ENCODE measurements at places on chromosomes 3 and 15.

DNA sequence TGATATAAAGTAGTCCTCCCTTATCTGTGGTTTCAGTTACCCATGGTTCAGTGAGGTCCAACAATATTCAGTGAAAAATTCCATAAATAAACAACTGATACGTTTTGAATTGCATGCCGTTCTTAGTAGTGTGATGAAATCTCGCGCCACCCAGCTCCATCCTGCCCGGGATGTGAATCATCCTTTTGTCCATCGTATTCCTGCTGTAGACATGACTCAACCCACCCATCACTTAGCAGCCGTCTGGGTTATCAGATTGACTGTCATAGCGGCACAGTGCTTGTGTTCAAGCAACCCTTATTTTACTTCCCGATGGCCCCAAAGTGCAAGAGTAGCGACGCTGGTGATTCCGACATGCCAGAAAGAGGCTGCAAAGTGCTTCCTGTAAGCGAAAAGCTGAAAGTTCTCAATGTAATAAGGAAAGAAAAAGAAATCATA lies 48.0 kb upstream of the MEX3B start:
- no peak for DNase-seq

- DNase-seq = no peak
These were observed 278.9 kb downstream of the KLF13 start for GRCh38 chr15:31605467-31605931.

- no peak for DNase-seq
These were observed 230.2 kb upstream of the ADAMTS9 start for GRCh38 chr3:64917914-64918453.

GRCh38 chr3:17077606-17078005 lies 192.9 kb downstream of the PLCL2 start:
- DNase-seq = no peak

DNA sequence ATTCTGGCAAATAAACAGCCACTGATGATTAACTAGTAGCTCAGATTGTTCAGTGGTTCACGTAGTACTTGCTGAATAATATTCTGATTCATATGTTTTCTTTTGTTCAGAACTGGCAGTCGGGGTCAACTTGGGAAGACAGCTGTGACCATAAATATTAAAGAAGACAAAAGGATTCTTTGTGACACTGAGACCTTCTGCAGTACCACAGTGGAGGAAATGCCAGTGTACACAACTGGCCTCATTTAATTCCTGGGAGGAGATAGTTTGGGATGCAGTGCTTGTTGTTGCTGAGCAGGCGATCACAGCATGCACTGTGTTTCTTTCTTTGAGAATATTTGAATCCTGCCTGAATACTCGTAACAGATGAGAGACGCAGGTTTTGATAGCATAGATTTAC lies 26.7 kb upstream of the MCF2L2 start:
- no peak for DNase-seq

GRCh38 chr15:42704492-42704926 lies 32.4 kb downstream of the CDAN1 start:
- DNase-seq = peak; percentile 65

DNA sequence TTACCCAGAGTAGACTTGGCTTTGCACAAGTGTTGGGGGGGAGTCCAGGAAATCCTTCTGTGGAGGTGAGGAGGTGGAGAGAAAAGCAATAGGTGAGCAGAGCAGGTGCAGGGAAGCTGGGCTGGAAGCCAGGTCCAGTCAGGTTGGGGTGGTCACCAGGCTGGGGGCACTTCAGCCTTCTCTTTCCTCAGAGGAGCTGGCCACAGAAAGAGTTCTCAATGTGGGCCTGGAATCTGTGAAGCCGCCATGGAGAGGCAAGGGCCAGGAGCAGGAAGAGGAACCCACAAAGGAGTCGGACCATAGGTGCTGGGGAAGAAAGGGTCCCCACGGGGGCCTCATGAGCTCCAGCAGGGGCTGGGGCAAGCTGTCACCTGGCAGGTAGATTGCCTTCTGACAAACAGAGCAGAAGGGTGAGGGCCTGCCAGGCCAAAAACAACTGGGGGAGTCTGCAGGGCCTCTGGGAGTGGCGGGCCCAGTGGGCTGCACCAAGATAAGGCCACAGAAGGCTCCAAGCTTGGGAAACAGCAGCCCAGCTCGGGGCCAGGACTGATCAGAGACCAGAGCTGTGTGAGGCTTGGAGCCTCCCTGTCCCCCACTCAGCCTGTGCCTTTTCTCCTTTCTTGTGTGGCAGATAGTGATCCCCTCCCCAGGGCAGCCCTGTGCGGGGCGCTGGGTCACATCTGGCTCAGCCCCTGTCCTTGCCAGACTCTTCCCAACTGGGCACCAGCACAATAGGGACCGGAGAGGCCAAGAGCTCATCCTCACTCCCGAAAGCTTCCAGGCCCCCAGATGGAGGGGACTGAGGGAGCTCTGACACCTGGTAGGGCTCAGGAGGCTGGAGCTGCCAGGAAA lies 53.0 kb upstream of the FGD5 start:
- no peak for DNase-seq

DNA sequence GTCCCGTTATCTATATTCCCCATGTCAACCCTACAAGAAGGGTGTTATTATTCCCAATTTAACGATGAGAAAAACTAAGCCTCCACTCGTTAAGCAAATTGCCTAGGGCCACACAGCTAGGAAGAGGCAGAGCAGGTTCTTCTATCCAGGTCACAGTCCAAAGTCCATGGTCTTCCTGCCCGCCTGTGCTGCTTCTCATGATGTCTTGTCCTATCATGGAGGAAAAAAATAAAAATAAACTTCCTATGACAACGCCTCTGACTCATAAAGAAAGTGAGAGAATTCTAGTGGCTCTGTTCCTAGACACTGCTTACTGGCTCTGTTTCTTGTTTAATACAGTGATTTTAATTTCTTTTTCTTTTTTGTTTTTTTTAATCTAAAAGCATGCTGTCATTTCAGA lies 9.7 kb downstream of the COL8A1 start:
- no peak for DNase-seq

- DNase-seq = no peak
These were observed 43.5 kb upstream of the ALCAM start for GRCh38 chr3:105323274-105323599.

- DNase-seq = no peak
These were observed 703.0 kb upstream of the ZNF385D start for GRCh38 chr3:22453906-22454535.

GRCh38 chr3:181921220-181921619 lies 209.5 kb downstream of the SOX2 start:
- DNase-seq = no peak

DNA sequence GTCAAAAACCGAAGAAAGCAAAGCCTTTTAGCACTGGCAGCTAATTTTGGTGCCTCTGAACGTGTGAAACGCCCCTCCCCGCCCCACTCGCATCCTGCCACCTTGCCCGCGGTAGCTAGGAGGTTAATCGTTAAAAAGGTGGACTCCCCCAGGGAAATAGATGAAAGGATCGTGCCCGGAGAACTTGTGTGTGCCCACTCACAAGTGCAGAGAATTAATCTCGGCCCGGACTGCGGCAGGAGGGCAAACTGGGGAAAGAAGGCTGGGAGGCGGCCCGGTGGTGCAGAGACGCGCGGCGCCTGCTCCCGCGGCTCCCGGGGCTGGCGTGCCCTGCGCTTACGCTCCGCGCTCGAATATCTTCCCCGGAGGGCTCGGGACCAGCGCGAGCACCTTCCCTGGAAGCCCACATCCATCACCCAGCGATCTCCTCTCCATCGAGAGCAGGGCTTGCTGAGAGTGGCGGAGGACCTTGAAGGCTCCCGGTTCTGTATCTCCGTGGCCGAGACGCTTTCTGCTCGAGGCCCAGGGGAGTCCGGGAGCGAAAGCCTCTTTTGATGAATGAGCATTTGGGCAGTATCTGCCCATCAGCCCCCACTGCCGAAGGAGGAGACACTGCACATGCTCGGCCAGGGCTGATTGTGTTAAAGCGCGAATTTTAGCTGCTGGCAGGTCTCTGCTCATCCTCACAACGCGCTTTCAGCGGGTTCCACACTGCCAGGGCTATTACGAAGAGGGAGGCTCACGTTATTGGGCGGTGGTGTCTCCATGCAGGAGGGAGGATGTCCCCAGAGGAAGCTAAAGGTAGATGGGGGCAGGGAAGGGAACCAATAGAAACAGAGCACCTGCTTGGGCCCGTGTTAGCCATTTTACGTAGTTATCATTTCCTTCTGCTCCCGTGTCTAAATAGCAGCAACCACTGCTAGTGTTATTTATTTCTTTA lies 1.3 kb upstream of the SPTSSB start:
- DNase-seq = no peak

GRCh38 chr3:133792171-133792763 lies 13.3 kb upstream of the SRPRB start:
- DNase-seq = no peak

DNA sequence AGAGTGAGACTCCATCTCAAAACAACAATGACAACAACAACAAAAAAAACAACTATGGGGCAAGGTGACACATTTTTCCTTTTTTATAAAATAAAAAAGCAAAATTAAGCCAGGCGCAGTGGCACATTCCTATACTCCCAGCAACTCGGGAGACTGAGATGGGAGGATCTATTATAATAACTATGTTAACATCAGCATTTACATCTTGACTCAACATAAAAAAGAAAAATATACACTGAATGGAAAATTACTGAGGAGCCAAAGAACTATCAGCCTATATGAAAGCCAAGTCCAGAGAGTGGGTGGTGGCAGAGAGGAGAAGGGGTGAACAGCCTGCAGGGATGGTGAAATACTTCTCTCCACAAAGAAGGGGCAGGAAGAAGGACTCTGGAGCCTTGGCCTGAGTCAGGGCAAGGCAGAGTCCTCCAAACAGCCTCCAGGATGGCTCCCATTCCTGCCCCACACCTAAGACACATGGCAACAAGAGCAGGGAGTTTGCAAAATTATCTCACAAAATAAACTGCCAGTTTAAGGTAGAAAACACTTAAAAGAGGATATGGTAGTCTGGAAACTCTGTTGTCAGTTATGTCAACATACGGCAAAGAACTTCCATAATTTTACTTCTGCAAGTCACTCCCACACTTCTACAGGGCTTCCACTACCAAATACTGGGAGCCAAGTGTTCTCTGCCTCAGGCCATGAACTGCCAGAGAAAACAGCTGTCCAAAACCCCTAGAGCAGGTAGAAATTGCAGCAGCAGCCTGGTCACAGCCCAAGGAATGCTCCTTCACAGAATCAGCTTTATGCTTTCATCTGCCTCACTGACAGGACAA lies 25.9 kb downstream of the HSPBAP1 start:
- DNase-seq = no peak

- peak; percentile 66 for DNase-seq
These were observed 32.2 kb upstream of the FMN1 start for GRCh38 chr15:33226559-33227181.

DNA sequence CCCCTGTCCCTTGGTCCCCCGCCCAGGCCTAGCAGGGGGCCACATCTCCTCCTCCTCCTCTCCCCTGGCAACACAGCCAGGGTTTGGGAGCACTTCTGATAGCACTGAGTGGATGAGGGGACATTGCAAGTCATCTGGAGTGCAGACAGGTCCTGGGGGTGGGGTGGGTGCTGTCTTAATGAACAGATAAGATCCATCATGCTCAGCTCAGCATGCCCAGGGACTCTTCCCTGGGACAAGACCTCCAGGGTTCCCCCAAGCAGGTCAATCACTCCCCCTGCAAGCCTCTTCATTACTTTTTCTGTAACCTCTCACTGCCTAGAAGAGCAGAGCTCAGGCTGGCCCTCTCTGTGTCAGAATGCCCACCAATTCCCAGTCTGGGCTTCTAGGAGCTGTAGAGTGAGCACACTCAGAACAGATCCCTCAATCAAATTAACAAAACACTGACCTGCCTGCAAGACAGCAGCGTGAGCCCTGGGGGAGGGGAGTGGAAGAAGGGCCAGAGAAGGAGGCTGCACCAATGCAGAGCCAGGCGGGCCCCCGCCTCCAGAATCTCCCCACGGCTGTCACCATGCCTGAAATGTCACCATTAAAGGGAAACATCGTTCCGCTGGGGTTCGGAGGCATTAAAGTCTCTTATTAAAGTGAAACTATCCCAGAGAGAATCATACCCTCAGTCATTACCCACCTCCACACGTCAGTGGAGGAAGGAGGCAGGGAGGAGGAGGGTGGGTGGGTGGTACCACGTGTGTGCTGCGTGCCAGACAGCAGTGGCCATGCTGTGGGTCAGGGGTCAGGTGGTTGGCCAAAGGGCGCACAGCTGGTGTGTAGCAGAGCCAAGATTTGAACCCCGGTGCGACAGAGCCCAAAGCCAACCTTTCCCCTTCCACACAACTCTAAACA lies 114.7 kb upstream of the LINGO1 start:
- no peak for DNase-seq

- no peak for DNase-seq
These were observed 83.2 kb downstream of the NFKBIZ start for GRCh38 chr3:101932326-101933068.

DNA sequence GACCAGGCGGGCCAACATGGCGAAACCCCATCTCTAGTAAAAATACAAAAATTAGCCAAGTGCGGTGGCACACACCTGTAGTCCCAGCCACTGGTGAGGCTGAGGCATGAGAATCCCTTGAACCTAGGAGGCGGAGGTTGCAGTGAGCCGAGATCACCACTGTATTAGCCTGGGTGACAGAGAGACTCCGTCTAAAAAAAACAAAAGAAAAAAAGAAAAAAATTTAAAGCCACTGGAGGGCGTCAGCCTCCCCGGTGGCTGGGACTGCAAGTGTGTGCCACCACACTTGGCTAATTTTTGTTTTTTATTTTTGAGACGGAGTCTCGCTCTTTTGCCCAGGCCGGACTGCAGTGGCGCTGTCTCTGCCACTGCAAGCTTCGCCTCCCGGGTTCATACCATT lies 7.9 kb downstream of the RTF1 start:
- no peak for DNase-seq

GRCh38 chr3:116242825-116243224 lies 202.5 kb downstream of the LSAMP start:
- no peak for DNase-seq

DNA sequence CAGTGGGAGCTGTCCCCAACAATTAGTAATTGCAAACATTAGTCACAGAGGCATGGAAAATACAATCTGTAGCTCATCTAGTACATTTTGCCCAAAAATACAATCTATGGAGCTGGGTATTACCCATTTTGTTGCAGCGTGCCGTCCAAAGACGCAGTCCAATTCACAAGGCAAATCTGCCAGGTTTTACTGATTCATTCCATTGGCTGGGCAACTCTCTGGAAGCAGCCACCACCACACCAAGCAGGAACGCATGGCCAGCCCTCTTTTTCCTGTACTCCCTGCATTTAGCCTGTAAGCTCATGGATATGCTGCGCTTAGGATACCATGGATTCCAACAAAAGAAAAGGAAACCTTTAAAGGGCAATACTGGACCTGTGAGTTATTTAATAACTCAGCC lies 60.5 kb upstream of the ARRDC4 start:
- no peak for DNase-seq

GRCh38 chr15:85154061-85154460 lies 172.4 kb downstream of the PDE8A start:
- no peak for DNase-seq

- DNase-seq = no peak
These were observed 29.5 kb downstream of the P2RY14 start for GRCh38 chr3:151248772-151249337.

GRCh38 chr15:79948761-79949160 lies 22.2 kb downstream of the BCL2A1 start:
- DNase-seq = no peak

Data from CD4-positive, alpha-beta T cell treated with Interleukin-4 for 4 hours (primary cell).